ENCODE measurements at places on chromosomes 6 and 20. TPM values are rescaled to one million over a fixed set of nuclear protein-coding genes. Genes with fewer than 3 reads are reported as not detected.

SFT2D1 gene
- total RNA-seq, result 63.7 TPM

KCNB1 gene
- total RNA-seq, result 0.18 TPM

TEAD3 gene
- 13.0 TPM for total RNA-seq

TRIM38 gene
- total RNA-seq, result 9.2 TPM

NINL gene
- 3.2 TPM for total RNA-seq

TSHZ2 gene
- total RNA-seq, result 1.9 TPM

KIF25 gene
- total RNA-seq, result not detected

GSTA1 gene
- total RNA-seq, result not detected

LHFPL5 gene
- total RNA-seq, result not detected

TCF21 gene
- 55.2 TPM for total RNA-seq

KHDC1L gene
- not detected for total RNA-seq

EPPIN gene
- not detected for total RNA-seq

CYB5R4 gene
- total RNA-seq, result 10.7 TPM

C6orf58 gene
- not detected for total RNA-seq

SLC24A3 gene
- total RNA-seq, result 0.32 TPM

RAET1E gene
- total RNA-seq, result 0.49 TPM

OLIG3 gene
- not detected for total RNA-seq

SNAP91 gene
- 0.36 TPM for total RNA-seq

MLN gene
- not detected for total RNA-seq

DAAM2 gene
- 12.2 TPM for total RNA-seq

GDAP1L1 gene
- not detected for total RNA-seq

PI3 gene
- total RNA-seq, result 4.5 TPM

TBC1D7 gene
- 19.9 TPM for total RNA-seq

UST gene
- 20.1 TPM for total RNA-seq

PDYN gene
- not detected for total RNA-seq
